ENCODE measurements at places on chromosomes 6 and 20.
A peak's percentile ranks its signal among the peaks of the same experiment; 100 is the strongest.

DNA sequence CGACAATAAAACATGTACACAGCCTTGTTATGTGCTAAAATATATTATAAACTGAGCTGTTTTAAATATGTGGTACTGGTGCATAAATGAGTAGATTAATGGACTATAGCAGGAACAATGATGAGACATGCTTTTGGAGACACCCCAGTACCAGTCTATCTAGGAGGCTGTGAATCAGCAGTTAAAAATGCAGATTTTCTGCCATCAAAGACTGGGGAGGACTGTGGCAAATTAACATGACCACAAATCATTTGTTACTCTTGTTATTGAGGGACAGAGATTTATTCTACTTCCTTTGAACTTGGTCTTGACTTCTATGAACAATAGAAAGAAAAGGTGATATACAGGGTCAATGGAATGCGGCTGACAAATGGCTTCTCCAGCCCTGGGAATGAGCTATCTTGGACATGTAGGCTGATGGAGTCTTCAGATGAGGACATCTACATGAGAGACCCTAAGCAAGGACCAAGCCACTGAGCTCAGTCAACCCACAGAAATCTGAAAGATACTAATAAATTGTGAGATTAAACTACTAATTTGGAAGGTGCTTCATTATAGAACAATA is 551.7 kb upstream of the GJE1 start:
- DNase-seq = peak; percentile 24

DNA sequence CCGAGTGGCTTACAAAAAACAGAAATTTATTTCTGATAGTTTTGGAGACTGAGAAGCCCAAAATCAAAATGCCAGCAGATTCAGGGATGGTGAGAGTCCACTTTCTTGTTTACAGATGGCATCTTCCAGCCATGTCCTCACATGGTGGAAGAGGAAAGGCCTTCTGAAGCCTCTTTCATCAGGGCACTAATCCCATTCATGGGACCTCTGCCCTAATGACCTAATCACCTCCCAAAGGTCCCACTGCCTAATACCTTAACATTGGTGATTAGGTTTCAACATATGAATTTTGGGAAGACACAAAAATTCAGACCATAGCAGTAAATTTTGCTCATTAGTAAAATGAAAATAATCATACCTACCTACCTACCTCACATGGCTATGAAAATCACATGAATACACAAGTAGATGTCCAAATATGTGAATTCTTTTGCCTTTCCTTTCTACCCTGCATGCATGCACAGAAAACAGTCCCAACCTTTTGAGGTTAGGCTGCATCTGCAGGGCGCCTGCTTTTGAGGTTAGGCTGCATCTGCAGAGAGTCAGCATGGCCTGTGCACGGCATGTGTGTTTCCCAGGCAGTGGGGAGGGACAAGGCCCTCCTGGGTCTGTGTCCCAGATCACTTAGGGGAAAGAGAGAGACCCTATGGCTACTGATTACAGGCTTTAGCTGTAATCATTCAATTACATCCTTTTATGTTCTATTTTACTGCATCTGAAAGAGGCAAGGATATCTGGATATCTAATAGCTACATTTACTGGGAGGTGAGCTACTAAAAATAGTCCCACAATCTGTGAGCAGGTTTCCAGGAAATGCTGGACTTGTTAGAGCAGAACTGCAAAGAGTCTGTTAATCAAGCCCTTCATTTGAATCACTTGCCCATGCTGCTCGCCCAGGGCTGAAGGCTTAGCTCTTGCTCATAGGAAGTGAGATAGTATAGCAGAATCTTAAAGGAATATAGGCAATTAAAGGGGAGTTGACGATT is 497.7 kb upstream of the MARCKS start:
- no peak for DNase-seq

DNA sequence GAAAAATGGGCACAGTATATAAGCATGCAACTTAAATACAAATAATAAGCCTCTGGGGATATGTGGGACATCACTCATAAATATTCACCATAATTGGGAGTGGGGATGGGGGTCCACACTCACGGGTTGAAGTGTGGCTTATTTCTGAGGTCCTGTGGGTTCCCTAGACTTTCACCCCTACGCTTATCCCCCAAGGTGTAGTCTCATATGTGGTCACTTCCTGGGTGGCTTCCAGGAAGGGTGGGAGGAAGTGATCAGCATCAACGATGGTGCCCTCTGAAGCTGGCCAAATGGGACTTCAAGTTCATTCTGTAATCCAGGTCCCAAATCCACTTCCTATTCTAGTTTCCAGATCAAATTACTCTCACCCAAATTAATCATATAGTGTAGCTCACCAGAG is 59.5 kb downstream of the GNAS start:
- DNase-seq = no peak

- no peak for DNase-seq
These were observed 21.1 kb upstream of the TMEM181 start for GRCh38 chr6:158538741-158539140.

DNA sequence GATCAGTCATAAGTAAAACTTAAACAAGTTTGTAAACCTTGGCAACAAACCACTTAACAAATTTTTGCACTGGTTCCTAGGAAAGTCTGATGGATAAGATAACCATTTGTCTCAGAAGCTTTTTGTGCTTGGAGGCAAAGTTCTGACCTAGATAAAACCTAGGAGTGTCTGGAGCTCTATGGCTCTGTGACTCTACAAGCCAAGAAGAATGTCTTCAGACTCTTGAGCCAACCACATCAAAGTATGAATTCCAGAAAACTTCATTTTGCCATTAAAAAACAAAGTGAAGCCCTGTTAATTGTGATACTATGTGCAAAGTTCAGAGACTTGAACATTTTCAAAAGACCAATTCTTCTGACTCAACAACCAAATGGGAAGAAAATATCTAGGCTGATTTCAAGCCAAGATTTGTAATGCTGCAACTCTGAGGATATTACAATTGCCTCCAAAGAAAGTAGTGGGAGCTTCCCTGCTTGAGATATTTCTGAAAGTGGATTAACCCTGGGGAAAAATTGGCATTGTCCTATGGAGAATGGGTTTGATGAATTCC is 158.1 kb upstream of the FOXQ1 start:
- peak; percentile 28 for DNase-seq

DNA sequence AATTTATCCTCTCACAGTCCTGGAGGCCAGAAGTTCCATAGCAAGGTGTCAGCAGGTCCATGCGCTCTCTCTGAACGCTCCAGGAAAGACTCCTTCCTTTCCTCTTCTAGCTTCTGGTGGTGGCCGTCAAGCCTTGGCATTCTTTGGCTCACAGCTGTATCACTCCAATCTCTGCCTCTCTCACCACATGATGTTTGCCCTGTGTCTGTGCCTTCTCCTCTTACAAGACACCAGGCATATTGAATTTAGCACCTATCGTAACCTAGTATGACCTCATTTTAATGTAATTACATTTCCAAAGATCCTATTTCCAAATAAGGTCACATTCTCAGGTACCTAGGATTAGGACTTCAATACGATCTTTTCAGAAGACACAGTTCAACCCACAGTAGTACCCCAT is 428.5 kb downstream of the CD83 start:
- no peak for DNase-seq

GRCh38 chr6:47447722-47448121 is 29.9 kb upstream of the CD2AP start:
- DNase-seq = no peak

DNA sequence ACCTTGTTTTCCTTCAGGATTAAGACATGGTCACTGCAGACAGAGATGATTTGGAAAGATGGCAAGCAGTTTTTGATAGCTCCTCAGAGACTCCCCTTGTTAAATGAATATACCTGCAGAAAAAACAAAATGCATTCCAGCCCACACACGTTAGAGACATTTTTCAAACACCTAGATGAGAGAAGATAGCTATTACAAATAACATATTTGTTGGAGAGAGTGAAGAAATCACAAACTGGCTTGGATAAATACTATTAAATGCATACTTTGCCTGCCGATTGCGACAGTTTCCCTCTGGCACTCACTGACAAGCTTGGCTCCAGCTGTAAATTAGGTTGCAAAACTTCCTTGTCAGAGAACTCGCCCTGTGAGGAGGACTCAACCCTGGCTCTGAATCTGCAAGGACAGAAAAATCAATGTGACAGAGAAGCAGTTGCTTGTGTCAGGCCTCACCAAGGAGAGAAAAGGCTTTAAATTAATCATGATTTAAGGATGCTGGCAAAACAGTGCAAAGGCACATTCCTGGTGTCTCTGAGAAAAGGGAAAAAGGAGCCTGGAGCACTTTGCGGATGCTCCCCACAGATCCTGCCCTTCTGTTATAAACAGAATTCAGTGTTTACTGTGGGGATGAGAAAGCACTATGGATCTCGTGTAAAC is 423.7 kb upstream of the MARCKS start:
- peak; percentile 76 for DNase-seq

DNA sequence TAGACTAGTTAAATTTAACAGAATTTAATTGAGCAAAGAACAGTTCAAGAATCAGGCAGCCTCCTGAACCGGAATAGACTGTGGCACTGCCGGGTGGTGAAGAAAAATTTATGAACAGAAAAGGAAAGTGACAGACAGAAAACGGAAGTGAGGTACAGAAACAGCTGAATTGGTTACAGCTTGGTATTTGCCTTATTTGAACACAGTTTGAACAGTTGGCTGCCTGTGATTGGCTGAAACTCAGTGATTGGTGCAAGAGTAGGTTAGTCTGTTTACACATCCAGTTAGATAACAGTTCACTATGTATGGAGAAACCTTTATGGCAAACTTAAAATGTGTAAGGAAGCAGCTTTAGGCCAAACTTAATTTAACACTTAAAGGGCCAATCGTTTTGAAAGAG is 116.0 kb upstream of the CITED2 start:
- no peak for DNase-seq

- no peak for DNase-seq
These were observed 3.9 kb upstream of the TRIM38 start for GRCh38 chr6:25958700-25959162.

GRCh38 chr20:38146628-38147027 is 18.4 kb downstream of the TGM2 start:
- no peak for DNase-seq

GRCh38 chr6:29661071-29661470 is 4.2 kb downstream of the MOG start:
- DNase-seq = no peak

DNA sequence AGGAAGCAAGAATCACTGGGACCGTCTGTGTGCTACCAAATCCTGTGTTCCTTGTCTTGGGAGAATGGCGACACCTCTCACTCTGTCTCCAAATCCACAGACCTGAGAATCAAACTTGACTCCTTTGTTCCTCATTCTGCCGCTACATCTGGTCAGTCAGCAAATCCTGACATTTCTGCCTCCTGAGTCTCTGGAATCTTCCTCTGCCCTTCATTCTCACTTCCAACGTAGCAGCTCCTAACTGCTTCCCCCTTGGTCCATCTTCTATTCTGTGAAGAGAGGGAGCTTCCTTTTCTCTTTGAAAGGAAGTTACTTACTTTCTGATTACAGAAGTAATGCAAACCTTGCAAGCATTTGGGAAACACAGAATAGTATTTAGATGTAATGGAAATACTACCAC is 37.7 kb downstream of the SYTL3 start:
- DNase-seq = no peak

DNA sequence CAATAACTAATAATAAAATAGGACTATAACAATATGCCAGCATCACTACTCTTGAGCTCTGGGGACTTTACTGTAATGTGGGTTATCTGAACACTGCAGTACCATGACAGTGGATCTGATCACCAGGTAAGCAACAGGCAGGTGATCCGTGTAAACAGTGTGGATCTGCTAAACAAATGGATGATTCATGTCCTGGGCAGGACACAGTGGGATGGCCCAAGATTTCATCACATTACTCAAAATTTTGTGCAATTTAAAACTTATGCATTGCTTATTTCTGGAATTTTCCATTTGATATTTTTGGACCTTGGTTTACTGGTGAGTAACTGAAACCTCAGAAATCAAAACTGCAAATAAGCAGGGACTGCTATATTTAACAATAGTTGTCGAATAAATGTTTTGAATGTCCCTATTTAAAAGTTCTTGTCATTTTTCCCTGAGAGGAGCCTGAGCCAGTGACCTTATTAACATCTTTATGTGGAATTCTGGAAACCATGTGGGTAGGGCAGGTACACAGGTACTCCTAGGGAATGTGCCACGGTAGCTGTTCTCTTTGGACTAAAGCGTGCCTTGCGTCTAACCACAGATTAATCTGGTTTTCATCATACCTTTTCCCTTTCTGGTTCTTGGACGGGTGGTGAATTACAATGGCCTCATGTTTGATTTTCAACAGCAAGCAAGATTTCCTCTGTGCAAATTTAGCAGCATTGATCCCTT is 214.5 kb upstream of the SASH1 start:
- DNase-seq = peak; percentile 13

DNA sequence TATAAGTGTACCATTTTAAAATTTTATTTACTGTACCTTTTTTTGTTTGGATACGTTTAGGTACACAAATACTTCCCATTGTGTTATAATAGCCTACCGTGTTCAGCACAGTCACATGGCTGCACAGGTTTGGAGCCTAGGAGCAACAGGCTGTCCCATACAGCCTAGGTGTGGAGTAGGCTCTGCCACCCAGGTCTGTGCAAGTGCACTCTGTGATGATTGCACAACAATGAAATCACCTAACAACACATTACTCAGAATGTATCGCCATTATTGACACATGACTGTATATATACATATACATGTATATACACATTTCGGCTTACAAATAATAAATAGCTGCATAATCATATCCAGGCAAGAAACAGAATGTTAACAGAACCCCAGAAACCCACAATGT is 15.4 kb downstream of the SERAC1 start:
- DNase-seq = no peak

GRCh38 chr20:51029556-51029955 is 6.6 kb upstream of the KCNG1 start:
- DNase-seq = no peak

- DNase-seq = peak; percentile 39
These were observed 38.8 kb downstream of the PPARD start for GRCh38 chr6:35381132-35381531.

- no peak for DNase-seq
These were observed 50.0 kb downstream of the CDKAL1 start for GRCh38 chr6:20584100-20584731.

DNA sequence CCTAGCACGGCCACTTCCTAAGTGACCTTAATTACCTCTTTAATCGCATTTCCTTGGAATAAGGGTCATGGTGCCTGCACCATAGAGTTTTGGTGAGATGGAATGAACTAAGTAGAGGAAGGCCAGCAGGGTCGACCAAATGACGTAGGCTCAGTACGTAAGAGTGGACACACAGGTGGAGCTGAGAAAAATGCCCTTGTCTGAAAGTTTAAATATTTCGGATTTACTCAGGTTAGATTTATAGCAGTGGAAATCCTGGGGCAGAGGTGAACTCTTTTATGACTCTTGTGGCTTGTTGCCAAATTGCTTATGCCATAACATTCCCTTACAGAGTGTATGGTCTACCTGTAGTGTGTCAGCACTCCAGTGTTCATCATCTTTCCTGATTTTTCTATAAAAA is 23.6 kb upstream of the BTBD3 start:
- no peak for DNase-seq

GRCh38 chr6:44002593-44003344 is 124.5 kb downstream of the MRPL14 start:
- no peak for DNase-seq

DNA sequence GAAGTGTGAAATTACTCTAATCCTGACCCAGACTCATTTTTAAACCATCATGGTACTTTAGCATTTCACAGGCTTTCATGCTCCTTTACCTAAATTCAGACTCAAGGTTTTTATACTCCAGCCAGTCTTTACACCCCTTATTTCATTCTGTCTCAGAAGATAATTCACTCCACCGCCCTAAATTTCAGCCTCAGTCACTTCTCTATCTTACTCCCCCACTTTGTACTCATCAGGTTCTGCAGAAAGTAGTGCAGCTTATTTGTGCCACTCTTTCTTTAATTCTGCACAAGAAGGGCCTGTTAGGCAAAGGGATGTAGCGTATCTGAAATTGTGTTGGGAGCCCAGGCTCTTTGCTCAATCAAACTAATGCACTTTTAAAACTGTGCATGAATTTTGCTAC is 205.5 kb downstream of the ARHGAP18 start:
- no peak for DNase-seq

Data from stromal cell of bone marrow (primary cell).